ENCODE measurements at places on chromosomes 7 and 10.

DNA sequence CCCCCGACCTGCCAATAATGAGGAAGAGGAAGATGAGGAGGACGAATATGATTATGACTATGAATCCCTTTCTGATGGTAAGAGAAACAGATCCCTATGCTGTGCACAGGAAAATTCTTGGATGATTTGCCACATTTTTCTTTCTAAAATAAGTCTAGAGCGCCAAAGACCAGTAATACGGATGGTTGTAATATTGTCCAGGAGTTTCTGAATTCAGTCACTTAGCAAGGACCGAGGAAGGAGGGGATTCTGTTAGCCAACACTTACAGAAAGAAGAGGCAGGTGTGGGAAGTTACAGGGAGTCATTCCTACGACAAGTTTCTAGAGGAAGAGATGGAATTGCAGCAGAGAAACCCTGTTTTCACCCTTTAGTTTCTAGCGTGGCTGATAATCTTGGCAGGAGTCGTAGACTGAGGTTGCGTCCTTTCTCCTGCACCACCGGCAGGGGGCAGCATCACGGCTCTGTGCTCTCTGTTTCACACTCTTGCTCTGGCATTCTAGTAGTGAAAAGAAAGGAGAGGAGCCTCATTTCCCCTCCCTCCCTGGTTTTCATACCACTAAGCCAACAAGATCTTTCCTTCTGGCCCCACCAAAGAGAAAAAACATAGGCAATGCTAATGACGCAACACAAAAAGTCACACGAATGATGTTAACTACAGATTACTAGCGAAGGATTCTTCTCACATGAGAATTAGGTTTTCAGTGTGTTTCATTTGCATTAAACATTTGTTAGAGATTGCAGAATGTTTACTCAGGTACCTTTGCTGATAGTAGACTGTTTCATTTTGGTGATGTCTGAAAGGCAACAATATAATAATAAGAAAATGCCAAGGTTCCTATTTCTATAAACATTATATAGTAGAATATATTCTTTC is 82.7 kb downstream of the NOC3L start:
- no peak for DNase-seq

DNA sequence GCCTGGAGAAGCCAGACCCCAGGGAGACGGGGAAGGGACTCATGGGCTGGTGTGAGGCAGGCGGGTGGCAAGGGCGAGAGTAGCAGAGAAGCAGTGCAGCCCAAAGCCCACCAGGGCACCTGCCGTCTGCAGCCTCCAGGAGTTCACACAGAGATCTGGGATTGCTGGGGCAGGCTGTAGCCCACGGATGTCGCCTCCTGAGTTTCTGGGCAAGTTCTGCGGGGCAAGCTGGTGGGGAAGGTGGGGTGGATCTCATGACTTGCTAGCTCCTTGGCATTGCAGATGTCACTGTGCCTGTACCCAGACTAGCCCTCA is 6.0 kb downstream of the ADCK2 start:
- no peak for DNase-seq

- DNase-seq: no peak
These were observed 144.9 kb downstream of the UBE2H start for GRCh38 chr7:129807863-129808262.

DNA sequence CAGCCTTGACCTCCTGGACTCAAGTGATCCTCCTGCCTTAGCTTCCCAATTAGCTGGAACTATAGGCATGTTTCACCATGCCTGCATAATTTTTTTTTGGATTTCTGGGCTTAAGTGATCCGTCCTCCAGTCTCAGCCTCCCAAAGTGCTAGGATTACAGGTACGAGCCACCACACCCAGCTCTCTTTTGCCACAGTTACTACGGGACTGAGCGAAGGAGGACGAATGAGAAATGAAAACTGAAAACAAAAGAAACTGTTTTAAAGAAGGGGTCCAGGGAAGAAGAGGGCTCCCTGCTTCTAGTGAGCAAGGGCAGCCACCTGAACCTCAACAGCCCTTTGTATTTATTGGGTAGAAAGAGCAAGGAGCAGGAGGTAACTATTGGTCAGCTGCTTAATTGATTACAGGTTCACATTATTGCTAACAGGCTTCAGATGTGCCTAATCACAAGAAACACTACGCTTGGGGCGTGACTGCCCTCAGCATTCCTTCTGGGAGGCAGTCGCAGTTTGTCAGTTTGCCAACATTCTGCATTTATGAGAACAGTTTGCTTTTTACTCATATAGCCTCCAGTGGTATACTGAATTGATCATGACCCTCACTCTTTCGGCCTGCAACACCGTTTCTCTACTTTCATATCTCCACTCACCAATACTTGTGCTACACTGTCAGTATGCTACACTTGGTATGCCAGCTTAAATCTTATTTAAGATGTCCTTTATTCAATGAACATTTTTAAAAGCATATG is 676.8 kb downstream of the DNAJB9 start:
- no peak for DNase-seq

DNA sequence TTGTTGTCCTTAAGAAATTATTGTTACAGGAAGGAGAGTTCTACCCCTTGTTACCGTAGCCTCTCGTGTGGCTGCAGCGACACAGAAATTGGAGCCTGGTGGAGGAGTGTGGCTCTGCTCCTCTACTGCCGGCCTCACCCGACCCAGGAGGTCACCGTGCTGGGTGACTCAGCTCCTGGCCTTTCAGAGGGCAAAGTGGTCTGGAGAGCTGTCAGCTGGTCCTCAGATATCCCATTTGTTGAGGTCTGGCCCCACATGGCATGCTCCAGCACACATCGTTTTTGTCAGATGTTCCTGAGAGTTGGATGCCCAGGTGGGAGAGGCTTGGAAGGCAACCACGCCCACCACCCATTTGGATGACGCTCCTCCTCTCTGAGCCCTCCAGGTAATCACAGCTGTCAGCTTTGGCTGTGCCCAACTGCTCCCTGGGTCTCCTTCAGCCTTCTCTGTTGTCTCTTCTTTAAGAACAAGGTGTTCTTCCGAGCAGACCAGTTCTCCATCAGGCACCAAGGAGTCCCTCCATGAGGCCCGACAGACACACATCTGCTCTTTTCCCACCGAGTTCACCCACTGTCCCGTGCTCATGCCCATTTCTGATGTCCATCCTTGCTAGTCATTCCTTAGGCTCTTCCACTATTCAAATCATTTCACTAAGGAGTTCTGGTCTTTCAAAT is 80.3 kb downstream of the RAMP3 start:
- no peak for DNase-seq

GRCh38 chr7:26709210-26709990 is 155.0 kb downstream of the SKAP2 start:
- no peak for DNase-seq

DNA sequence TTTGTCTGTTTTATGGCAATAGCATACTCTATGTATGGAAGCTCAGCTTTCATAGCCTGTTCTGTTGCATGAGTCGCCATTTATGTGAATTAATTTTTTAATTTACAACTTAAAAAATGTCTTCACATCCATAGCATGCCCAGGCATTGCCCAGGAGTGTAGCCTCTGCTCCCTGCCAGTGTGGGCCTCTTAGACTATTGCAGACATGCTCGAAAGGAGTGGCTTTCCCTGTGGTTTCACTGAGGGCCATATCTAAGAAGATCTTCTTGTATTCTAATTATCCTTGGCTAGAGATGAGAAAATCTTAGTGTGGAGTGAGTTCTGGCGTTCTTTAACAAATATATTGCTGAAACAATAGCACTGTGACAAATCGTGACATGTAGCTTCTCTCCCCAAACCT is 35.3 kb downstream of the PCBD1 start:
- no peak for DNase-seq

DNA sequence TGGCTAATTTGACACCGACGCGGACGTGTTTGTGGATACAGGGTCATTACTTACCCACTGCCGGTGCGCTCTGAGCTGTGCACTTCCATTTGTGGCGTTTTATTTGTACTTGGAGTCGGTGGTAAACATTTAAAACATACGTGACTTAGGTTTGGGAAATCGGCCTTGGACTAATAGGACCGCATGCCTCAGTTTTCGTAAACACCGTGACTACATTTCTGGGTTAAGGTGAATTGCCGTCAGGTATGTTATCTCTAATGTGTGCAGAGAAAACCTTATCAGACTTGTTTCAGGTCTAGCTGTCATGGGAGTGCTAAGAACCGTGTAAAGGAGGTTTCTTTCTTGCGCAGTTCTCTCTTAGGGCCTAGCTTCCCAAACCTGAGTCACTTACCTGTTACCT is 51.7 kb upstream of the NCF1 start:
- DNase-seq: no peak

GRCh38 chr7:94941844-94942632 is 34.6 kb downstream of the PPP1R9A start:
- DNase-seq: no peak

- no peak for DNase-seq
These were observed 618.6 kb downstream of the ZWINT start for GRCh38 chr10:55742487-55742886.

- no peak for DNase-seq
These were observed 58.3 kb downstream of the VIPR2 start for GRCh38 chr7:159086301-159086925.

GRCh38 chr7:104328296-104328969 is at the start of gene LHFPL3:
TSS of gene LHFPL3 (plus strand) at chr7:104328603.
- no peak for DNase-seq

DNA sequence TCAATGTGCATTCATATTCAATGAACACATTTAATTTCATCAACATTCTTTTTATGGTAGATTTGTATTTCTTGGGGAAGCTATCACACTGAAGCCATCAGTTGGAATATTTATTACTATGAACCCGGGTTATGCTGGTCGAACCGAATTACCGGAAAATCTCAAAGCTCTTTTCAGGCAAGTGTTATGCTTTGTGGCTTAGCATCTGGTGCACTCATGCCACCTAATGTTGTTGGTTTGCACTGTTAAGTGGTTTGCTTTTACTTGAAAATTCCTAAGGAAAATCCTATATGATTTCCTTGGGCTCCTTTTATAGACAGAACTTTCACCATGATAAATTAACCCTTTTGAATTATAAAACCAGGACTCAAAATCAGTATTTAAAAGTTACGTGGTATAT is 147.9 kb downstream of the DNAH11 start:
- DNase-seq: peak; percentile 75

DNA sequence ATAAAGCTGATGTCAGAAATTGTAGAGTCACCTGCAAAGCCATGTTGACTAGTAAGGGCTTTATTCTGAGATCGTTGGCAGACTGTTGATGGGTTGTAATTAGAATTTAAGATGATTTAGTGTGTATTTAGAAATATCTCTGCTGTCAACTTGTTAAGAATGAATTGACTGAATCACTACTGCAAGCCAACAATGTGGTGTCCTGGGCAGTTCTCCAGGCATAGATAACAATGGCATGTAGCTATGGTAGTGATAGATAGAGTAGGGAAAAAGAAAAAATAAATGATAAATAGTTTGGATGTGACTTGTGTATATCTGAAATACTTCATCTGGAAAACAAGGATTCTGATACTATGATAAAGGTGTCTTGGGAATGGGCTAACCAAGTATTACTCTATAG is 640.2 kb downstream of the ARL4A start:
- no peak for DNase-seq

DNA sequence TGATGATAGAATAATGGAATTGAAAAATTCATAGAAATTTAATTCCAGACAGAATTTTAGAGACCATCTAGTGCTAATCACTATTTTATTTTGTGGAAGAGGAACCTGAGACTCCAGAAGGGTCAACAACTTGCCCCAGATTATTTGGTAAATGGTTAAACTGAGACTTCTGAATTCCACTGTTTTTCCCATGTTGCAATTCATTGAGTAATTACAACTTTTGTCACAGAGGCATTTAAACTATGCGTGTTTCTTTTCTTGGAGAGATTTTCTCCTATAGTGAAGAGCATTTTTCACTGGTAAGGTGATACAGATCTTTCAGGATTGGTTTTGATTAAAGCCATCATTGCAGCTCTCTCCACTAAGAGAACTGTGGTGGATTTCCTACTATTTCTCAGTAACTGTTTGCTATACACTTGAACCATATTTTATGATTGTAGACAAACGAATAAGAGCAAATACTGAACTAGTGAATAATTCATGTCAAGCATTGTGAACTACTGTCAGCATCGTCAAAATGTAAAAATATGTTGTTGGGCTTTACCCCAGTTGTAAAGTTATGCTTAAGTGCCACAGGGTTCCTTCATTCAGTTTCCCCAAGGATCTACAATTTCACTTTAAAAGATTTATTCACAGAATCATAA is 26.5 kb downstream of the LRGUK start:
- DNase-seq: no peak

- DNase-seq: no peak
These were observed 71.8 kb downstream of the MTPN start for GRCh38 chr7:135905355-135905754.

DNA sequence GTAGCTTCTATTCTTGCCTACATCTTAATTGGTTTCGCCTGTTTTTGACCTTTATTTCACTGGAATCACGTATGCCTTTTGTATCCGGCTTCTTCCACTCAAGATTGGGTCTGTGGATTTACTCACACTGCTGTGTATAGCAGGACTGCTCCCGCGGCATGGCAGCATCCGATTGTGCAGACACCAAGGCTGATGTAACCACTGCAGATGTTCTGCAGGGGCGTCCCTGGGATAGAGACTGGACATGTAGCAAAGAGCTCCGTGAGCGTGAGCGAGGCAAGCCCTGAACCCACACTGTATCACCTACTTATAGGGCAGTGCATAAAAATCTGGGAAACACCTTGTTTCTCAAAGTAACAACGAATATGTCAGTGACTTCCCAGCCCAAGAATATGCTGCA is 11.4 kb upstream of the IDI2 start:
- no peak for DNase-seq

GRCh38 chr7:1246871-1247526 is 14.3 kb downstream of the UNCX start:
- no peak for DNase-seq

DNA sequence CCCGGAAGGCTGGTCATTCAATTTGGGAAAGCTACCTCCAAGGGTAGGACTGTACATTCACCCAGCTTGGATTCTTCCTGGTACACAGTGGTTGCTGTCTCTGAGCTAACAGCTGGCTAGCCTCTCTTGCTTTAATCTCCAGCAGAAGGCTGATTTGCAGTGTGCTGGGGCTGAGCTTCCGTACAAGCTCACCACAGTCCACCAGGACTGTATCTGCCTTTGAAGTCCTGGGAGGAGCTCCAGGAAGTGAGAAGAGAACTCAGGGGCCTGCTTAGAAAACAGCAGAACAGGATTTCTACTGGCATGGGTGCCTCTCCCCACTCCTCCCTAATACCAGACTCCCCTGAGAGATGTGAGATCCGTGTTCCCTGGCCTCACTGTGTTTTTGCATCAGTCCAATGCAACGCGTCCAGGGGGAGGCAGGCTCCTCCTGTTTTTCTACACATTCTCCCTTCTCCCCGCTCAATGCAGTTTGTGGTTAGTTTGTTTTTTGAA is 6.6 kb downstream of the AFAP1L2 start:
- DNase-seq: no peak

DNA sequence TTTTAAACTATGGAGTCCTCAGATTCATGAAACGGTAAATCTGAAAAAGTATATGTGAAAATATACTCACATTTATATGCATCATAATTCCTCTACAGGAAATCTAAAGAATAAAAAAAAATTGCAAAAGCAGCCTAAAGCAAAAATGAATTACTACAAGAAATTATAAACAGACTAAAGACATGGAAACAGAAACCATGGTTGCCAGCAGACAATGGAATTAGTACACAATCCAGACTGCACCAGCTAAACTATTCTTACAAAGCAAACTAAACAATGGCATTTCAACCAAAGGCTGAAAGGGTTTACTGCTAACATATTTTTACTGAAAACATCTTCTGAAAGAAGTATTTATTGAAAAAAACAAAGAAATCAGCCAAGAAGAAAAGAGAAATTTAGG is 51.6 kb downstream of the COL28A1 start:
- no peak for DNase-seq

- DNase-seq: no peak
These were observed 17.2 kb downstream of the SFR1 start for GRCh38 chr10:104139221-104139620.

GRCh38 chr10:3807211-3807927 is 22.4 kb upstream of the KLF6 start:
- DNase-seq: no peak
